Activated T-helper 9 cell treated with anti-CD3 and anti-CD28 coated beads, Interleukin-2, amount 50 U/mL, for 16 hours (primary cell): ENCODE measurements at places on chromosomes 4 and X.

GRCh38 chrX:69149466-69150280 lies 15.6 kb downstream of the PJA1 start:
- no peak for DNase-seq

DNA sequence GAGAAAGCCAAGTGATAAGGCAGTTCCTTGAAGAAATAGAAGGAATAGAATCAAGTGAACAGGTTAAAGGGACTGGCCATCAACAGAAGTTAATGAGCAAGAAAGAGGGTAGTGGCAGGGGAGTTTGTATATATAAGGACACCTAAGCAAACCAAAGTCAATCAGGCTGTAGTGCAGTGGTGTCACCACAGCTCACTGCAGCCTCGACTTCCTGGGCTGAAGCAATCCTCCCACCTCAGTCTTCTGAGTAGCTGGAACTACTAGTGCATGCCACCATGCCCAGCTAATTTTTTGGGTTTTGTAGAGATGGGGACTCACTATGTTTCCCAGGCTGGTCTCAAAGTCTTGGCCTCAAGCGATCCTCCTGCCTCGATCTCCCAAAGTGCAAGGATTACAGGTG lies 15.9 kb downstream of the ACOT9 start:
- no peak for DNase-seq

DNA sequence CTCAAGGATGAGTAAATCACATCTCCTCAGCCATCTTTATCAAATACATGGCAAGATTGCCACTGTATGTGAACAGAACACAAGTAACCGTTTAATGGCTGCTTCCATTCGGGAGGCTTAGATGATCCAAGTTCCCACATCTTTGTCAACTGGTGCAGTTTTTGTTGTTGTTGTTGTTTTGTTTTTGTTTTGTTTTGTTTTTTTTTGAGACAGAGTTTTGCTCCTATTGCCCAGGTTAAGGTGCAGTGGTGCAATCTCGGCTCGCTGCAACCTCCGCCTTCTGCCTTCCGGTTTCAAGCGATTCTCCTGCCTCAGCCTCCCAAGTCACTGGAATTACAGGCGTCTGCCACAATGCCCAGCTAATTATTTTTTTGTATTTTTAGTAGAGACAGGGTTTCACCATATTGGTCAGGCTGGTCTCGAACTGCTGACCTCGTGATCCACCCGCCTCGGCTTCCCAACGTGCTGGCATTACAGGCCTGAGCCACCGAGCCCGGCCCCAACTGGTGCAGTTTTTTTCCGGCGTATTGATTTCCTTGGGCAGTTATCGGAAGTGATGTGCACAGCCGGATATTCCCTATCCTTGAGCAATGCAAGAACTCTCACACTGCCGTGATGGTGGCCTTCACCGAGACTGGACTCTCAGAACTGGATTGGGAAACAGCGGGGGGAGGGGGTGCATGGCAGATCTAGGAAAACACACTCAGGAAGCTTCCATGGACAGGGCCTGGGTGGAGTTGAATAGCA lies 29.2 kb upstream of the TRIM2 start:
- DNase-seq: no peak

DNA sequence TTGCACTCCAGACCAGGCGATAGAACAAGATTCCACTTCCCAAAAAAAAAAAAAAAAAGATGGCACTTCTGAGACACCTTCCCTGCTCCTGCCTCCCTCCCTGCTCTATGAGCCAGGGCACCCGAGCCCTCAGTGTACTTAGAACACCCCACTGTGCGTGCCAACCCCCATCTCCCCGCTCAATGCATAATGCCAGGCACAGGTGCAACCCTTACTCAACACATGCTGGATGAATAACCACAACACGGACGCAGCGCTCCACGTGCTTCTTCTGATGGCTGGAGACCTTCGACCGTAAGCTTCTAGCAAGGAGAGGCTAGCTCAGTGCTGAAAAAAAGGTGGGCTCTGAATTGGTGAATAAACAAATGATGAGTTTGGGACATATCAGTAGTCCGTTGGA lies 19.9 kb upstream of the IRAK1 start:
- DNase-seq: no peak

DNA sequence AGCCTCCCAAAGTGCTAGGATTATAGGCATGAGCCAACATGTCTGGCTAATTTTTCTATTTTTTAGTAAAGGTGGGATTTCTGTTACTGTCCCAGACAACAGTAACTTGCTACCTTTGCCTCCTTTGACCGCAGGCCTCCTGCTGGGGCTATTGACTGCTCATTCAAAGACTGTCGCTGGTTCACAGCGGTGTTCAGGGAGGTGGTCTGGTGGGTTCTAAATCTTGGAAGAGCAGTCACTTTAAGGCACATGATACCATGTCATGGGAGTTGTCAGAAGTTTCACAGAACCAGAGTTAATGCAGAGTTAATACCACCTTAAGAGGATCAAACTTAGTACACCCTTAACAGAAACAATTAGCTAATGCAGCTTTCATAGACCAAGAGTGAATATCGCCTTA lies 3.8 kb downstream of the ASMT start:
- no peak for DNase-seq

GRCh38 chrX:71953391-71953790 lies 42.7 kb downstream of the NHSL2 start:
- no peak for DNase-seq

- no peak for DNase-seq
Measured at GRCh38 chr4:87053802-87054767, 119.3 kb downstream of the AFF1 start.

- DNase-seq: no peak
Measured at GRCh38 chr4:81747242-81747930, 275.7 kb upstream of the RASGEF1B start.

DNA sequence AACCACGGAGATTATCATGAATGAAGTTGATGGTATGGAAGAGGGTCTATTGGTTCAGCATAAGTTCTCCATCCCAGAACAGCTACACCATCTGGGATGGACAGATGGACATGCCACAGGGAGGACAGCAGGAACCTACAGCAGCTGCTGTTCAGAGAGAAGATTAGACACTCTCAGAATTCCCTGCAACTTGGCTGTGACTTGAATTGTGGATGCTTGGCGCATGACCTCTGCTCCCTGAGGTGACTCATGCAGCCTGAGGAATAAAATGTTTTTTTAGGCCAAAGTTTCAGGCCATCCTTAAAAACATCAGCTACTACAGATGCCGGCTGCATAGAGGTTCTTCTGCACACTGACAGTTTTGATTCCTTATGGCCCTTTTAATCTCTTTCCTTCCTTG lies 97.3 kb downstream of the RS1 start:
- DNase-seq: no peak

DNA sequence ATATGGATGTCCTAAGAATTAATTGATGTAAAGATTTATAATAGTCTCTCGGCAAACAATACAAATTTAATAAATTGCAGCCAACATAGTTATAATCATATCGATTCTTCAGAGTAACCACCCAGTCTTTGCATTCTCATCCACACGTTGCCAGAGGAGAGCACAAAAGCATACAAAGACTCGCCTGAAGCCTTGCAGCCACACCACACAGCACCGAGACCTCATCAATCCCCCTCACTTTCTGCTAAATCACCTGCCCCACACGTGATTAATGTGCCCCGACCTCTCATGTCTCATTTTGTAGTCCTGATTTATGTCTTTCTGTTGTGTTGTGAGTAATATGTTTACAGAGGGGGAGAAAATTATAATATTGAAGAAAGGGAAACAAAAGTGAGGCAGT lies 510.4 kb downstream of the TRIML1 start:
- DNase-seq: no peak
